ENCODE measurements at places on chromosomes 4 and X.

- no peak for DNase-seq
Observed at GRCh38 chr4:15234116-15234855, 193.5 kb upstream of the C1QTNF7 start.

- DNase-seq: no peak
Observed at GRCh38 chr4:36915717-36916116, 328.8 kb upstream of the NWD2 start.

GRCh38 chr4:151671541-151672059, 89.2 kb downstream of the GATB start:
- DNase-seq: no peak

DNA sequence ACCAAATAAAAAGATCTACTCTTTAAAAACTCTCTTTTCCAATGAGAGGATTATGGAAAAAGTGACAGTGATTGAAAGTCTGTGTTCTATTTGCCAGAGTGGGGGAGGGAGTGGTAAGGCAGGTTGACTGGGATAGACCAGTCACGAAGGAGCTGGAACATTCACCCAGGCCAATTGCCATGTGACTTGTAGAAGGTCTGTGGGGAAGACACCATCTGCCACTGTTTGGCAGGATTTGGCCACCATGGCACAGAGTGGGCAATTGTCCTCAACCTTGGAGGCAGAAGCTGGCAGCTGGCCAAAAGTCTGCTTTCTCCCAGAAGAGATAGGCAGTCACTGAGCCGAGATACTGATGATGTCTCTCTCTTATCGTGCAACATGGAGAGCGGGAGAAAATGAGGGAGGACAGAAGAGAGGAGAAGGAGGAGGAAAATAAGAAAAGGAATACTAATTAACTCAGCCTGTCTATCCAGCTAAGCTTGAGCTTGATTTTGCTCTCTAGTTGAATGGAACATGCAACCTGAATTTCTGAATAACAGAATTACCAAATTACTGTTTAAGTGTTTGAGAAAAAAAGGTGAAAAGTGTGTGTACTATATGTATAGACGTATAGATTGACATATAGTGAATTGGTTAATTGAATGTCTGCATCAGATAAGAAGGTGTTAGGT, 267.1 kb downstream of the ARHGAP24 start:
- peak; percentile 51 for DNase-seq

GRCh38 chr4:56537147-56537546, 31.6 kb downstream of the ARL9 start:
- DNase-seq: no peak

- no peak for DNase-seq
Observed at GRCh38 chrX:55794405-55794804, 76.9 kb downstream of the RRAGB start.

Measured in HAP-1 (cell line).